Kidney glomerular epithelial cell (primary cell): ENCODE measurements at places on chromosomes 6 and 20.

GRCh38 chr6:52000064-52000463, 87.3 kb downstream of the PKHD1 start:
- peak; percentile 78 for DNase-seq

DNA sequence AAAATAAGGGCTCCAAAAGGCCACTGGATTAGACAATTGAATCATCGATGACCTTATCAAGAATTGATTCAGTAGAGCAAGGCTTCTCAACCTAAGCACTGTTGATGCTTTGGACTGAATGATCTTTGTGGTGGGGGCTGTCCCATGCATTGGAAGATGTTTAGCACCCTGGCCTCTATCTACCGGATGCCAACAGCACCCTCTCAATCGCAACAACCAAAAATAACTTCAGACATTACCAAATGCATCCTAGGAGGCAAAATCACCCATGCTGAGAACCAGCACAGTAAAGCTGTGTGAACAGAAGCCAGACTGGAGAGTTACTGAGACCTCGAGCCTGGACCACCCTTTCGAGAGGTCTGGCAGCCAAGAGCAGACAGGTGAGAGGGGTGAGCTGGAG, 67.5 kb downstream of the TBC1D7 start:
- no peak for DNase-seq

DNA sequence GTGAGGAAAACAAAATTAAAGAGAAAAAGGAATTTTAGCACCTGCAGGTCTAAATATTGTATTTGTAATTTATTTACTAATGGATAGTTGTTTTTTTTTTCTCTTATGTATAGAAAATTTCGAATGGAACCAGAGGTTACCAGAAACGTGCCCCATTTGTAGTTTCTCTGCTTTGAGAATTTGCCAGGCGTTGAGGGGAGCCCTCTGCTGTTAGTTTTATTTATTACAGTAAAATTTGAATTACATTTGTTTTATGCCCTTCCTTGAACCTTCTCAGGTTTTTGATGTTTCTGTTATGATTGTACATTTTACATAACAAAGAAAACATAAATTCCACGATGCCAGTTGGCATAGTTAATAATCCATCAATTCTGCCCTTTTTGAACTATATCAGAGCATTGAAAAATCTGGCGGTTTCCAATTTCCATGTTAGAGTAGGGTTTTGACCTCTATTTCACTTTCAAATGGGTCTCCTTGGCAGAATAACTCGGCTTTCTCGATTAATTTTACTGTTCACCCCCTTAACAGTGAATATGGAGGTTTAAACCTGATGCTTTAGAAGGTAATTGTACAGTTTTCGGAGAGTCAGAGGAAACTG, 35.1 kb upstream of the RFPL4B start:
- DNase-seq, result peak; percentile 1

GRCh38 chr6:20147469-20147868, 64.8 kb downstream of the MBOAT1 start:
- no peak for DNase-seq

DNA sequence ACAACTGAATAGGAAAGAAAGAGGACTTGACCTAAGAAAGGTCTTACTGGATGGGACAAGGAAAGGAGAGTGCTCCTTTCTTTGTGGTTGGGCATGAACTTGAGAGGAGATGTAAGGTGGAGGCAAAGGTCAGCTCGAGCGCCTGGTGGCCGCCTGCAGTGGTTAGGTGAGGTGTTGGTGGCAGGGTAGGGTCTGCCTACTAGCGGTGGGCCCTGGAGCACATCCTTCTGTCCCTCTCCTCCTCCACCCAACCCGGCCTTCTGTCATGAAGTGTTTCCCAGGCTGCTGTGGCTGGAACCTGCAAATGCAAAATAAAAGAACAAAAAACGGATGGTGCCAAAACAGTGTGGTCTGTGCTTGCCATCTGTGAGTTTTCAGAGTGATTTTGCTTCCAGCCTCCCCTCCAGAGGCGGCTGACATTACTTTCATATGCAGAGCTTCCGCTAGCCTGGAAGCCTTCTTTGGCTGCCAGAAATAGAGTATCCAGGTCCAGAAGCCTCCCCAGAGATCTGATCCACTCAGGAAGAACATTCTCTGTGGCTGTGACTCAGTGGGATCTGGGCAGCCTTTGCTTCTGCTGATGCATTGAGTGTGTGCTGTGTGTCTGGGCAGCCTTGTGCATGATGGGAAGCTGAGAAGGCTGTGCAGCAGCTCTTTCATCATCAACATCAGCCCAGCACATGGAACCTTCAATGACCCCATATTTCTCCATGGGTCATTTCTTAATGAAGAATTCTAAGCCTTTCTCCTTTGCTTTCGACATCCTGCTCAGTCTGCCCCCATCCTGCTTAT, 79.8 kb upstream of the FAM184A start:
- DNase-seq, result no peak

DNA sequence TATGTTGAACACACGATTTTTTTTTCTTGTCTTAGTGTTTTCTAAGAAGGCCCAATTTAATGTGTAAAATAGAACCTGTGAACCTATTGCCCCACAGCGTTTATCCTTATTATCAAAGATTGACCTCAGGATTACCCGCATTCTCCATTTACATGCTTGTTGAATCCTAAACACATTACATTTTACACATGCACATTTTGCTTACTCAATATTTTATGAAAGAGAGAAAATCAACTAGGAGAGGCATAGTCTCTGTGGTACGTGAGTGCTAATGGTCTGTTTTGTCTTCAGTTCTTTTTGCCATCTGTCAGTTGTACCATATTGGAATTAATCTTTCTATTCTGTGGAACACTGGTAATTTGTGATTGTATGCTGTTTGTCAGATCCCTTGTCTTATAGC, 80.1 kb upstream of the SMIM8 start:
- no peak for DNase-seq

DNA sequence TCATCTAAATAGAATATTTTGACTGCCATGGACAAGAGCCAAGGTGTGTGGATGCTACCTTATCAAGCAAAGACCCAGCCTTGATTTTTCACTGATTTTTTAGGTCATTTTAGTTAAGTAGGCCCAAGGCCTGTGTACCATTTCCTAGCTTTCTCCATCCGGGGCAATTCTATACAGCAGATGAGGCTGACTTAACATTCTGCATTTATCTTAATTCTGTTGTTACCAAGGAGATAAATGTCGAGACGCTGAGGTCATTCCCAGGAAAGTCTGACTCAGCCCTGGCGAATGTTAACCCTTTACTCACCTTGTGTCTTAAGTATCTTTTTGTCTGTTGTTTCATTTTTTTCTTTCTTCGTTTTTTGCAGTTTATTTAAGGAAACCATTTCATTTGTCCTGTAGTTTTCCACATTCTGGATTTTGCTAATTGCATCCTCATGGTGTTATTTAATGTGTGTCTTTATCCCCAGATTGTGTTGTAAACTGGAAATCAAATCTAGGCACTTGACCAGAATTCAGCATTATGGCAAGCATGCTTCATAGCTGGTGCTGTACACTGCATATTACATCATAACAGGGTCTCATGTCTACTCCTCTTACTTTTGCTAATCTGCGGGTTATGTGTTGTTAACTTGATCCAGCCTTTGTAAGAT, 277.0 kb downstream of the CDKAL1 start:
- peak; percentile 99 for DNase-seq

DNA sequence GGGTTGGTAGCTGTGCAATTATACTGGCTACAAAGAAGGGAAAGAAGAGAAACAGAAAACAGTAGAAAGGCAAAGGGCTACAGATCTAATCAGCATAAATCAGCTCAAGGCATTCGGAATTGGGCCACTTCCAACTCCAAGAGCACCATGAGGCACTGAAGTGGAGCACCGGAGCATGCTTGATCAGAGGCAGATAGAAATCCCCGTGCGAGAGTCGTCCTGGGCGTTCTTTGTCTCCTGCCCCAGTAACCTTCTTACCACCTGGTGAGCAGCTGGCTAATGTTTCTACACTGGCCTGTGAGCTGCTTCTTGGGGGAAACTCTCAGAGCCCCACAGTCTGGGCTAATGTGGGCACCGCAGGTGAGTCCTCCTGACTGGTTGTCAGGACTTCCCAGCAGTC, 16.7 kb downstream of the NEDD9 start:
- DNase-seq, result peak; percentile 55

DNA sequence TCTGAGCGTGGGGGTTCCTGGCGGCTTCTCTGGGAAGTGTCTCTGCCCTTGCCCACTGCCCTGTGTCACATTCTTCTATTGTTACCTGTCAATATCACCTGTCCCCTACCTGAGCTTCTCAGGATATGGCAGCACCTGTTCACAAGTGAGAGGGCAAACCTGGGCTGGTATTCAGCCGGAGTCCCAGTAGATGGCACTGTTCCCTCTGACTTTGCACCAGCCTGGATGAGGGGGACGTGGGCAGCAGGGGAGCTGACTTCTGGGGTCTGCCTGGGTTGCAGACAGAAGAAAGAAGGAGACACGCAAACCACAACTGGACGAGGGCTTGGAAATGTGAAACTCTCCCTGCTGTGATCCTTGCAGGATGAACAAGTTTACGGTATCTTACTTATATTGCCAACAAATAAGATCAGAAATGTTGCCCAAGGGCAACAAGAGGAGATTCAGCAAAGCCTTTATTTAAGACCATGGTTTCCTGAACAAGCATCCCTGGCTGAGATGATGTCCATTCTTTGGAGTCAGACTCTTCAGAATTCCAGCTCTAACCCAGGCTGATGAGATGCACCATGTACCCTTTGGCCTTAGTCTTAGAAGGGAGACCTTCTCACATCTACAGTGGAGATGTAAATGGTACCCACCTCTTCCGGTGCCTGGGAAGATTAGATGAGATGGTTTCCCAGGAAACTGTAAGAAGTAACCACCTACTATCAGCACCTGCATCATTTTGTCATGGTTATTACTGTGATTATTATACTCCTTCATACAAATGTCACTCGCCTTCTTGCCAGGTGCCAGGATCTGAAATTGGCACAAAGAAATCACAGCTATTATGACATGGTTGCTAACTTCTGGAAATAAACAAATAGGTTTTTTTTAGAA, 400.0 kb upstream of the CDH4 start:
- DNase-seq, result no peak
